ENCODE measurements at places on chromosomes 5 and 9.

GRCh38 chr5:127758766-127759283, 55.6 kb downstream of the CCDC192 start:
- H3K4me1 ChIP-seq, result no peaks in the 10 kb centered on the region
- no peak for DNase-seq
- H3K27me3 ChIP-seq, result no peaks in the 10 kb centered on the region
- no peaks in the 10 kb centered on the region for H3K36me3 ChIP-seq

GRCh38 chr9:123928533-123929176, 1.3 kb downstream of the DENND1A start:
- peaks cover 25% of the 10 kb centered on the region for H3K4me1 ChIP-seq
- H3K4me3 ChIP-seq, result peak overlapping the region; percentile 73
- no peak overlapping the region for H3K27ac ChIP-seq
- no peaks in the 10 kb centered on the region for H3K36me3 ChIP-seq

DNA sequence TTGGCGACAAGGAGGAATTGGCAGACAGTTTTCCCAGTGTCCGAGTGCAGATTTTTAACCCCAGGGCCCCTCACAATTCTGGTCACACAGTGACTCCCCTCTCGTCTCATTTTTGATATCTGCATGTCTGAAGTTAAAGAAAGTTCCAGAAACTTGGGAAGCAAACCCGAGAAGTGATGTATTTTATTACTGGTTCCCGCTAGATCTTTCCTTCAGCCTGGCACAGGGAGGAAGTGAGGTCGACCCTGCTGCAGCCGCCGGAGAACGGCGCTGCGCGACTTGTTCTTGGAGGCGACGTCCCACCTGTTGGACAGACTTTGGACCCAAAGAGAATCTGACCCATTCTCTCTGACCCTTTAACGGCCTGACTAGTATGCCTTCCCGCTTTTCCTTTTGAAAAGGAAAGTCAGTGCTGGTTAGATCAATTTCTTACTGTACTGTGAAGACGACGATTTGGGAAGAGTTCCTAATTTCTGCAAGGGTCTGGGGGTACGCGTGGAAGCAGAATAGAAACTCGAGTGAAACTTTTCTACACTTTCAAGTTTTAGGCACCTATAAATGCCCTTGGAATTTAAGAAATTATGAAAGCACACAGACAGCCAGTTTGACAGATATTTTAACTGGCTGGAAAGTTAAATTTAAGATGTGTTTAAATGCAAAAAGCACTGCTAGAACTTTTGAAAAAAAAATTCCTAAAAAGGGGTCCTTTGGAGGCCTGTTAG, 744 bp downstream of the OTULIN start:
- no peaks in the 10 kb centered on the region for H3K36me3 ChIP-seq
- H3K27ac ChIP-seq, result no peak overlapping the region
- peaks cover 9% of the 10 kb centered on the region for H3K4me1 ChIP-seq
- peak overlapping the region; percentile 71 for H3K4me3 ChIP-seq
- no peak for DNase-seq

DNA sequence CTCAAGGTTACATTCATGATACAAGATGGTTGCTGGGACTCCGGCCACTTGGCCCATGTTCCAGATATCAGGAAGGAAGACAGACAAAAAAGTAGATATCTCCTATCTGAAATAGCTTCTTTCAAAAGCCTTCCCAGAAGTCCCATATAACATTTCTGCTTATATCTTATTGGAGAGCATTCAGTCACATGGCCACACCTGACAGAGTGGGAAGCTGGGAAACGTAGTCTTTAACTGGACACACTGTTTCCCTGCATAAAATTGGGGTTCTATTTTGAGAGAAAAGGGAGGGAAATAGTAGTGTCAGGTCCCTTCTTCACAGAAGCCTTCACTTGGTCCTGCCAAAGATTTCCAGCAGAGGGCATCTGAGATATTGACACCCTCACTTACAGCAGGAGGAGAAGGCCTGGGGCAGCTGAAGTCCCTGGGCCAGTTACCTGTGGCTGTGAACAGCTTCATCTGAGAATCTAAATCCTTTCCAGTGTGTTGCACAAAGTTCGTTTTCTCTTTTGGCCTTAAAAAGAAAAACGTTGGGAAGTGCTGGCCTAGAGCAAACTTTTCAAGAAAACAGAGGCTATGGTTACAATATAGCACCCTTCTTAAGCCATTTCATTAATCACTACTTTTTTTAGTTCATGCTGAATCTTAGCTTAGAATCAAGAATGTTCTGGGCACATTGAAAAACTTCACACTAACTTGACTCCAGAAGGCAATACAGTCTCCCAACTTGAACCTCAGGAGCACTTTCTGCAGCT, 33.5 kb downstream of the SPEF2 start:
- peak; percentile 3 for DNase-seq
- H3K27ac ChIP-seq, result no peak overlapping the region

DNA sequence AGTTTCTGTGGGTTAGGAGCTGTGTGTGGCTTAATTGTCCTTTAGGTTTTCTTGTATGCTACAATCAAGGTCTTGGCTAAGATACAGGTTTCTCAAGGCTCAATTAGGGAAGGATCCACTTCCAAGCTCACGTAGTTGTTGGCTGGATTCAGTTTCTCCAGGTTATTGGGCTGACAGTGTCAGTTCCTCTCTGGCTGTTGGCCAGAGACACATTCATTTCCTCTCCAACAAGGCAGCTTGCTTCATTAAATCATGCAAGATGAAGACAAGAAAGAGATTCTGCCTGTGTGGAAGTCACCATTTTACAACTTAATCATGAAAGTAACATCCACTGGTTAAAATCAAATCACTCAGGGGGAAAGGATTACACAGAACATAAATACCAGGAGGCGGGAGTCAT, 275.7 kb upstream of the KIF2A start:
- DNase-seq, result no peak
- no peak overlapping the region for H3K4me3 ChIP-seq
- no peaks in the 10 kb centered on the region for H3K27me3 ChIP-seq

GRCh38 chr5:155727512-155728145, 599.3 kb upstream of the SGCD start:
- H3K4me3 ChIP-seq, result peak overlapping the region; percentile 54
- H3K36me3 ChIP-seq, result no peaks in the 10 kb centered on the region
- peaks cover 10% of the 10 kb centered on the region for H3K4me1 ChIP-seq
- DNase-seq, result peak; percentile 63
- no peak overlapping the region for H3K27ac ChIP-seq

DNA sequence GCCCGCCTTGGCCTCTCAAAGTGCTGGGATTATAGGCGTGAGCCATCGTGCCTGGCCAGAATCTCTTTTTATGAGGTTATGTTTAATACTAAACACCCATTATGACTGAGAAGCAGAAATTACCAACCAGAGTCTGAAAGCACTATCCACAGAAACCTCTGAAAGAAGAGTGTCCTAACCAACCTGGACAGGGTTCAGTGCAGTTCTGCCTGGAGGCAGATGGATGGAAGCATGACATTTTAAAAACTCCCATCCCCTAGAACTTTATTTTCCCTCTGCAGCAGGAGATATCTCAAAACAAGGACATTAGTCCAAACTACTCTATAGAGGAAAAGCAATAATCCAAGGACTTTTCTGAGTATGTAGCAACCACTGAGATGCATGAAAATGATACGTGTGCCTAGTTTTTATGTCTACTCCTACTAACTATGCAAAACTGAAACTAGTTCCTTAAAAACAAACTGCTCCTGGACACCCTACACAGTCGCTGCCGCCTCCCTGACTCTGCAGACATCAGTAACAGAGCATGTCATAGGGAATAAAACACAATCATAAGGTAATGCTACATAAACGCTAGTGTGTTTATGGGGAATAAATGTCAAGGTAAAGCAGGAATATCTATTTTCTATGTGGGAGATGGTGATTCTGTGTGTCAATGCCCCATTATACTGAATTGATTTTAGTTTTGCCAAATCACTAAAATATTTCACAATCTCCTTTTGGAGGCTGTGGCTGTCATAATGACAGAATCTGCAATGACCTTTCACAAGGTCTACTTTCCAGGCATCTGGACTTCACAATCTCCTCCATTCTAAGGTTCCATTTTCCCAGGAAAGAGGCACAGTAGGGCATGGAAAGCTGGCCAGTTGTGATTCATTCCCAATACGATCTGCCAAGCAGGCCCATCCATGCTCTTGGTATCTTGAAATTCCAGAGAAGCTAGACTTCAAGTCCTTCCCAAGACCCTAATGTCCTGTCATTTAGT, 122.8 kb downstream of the SIL1 start:
- no peaks in the 10 kb centered on the region for H3K27me3 ChIP-seq
- H3K36me3 ChIP-seq, result no peaks in the 10 kb centered on the region
- no peak for DNase-seq
- no peak overlapping the region for H3K4me3 ChIP-seq
- H3K27ac ChIP-seq, result no peak overlapping the region

GRCh38 chr5:126471875-126472537, 48.8 kb downstream of the GRAMD2B start:
- DNase-seq, result no peak
- H3K4me1 ChIP-seq, result peaks cover 12% of the 10 kb centered on the region
- no peak overlapping the region for H3K4me3 ChIP-seq
- no peaks in the 10 kb centered on the region for H3K27me3 ChIP-seq
- no peaks in the 10 kb centered on the region for H3K36me3 ChIP-seq
- H3K27ac ChIP-seq, result no peak overlapping the region

DNA sequence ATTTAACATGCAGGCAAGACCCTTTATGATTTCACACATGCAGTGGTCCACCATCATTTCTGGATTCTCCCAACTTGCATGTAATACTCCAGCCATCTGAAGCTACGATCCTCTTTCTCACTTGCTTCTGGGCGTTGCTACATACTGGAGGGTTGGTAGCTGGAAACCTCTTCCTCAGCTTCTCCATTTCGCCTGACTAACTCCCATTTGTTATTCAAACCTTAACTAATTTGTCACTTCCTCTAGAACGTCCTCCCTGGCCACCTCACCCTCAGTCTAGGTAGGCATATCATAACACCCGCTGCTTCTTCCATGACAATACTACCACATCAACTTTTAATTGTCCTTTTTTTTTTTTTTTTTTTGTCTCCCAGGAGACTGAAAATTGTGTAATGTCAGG, 72.6 kb upstream of the EQTN start:
- no peak overlapping the region for H3K27ac ChIP-seq
- H3K4me3 ChIP-seq, result no peak overlapping the region
- H3K27me3 ChIP-seq, result no peaks in the 10 kb centered on the region
- H3K36me3 ChIP-seq, result no peaks in the 10 kb centered on the region
